ENCODE measurements at places on chromosomes 2 and 18.

DNA sequence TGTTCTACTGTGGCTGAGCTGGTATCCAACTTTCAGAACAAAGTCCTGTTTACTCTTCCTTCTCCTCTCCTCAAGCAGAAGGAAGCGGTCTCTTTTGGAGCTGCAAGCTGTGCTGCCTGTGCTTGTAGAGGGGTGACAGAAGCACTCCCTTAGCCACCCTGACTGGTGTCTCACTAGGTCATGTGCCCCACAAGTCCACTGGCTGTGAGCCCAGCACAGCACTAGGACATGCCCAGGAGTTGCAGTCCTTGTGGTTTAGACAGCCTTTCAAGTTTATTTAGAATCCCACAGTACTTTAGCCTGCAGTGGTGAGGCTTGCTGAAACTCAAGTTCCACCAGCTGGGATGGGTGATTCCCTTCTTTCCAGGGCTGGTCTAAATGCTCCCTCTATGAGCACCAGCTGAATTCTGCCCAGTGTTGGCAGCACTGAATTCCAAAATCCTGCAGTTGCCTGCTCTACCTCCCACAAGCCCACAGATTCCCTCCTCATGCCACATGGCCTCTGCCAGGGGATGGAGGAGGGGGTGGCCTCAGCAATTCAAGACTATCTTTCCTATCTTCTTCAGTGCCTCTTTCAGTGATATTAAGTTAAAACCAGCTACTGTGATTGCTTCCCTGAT, 61.2 kb downstream of the CCDC85A start:
- no peak for DNase-seq

DNA sequence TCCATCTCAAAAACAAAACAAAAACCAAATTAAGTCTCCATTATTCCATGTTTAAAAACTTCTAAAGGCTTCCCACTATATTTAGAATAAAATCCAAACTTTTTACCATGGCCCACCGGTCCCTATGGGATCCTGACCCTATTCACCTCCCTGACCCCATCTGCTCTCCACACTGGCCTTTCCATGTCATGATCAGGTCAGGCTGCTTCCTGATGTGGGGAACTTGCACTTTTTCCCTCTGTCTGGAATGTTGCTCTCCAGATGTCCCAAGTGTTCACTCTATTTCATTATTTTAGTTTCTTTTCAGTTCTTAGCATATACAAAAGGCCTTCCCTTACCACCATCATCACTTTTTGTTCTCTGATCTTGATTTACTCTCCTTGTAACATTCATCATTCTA, 7.5 kb upstream of the MTA3 start:
- DNase-seq: no peak

- DNase-seq: peak; percentile 8
These were observed 992 bp downstream of the TSHZ1 start for GRCh38 chr18:75211626-75211952.

- no peak for DNase-seq
These were observed 457.2 kb upstream of the CDH20 start for GRCh38 chr18:60875957-60876507.

DNA sequence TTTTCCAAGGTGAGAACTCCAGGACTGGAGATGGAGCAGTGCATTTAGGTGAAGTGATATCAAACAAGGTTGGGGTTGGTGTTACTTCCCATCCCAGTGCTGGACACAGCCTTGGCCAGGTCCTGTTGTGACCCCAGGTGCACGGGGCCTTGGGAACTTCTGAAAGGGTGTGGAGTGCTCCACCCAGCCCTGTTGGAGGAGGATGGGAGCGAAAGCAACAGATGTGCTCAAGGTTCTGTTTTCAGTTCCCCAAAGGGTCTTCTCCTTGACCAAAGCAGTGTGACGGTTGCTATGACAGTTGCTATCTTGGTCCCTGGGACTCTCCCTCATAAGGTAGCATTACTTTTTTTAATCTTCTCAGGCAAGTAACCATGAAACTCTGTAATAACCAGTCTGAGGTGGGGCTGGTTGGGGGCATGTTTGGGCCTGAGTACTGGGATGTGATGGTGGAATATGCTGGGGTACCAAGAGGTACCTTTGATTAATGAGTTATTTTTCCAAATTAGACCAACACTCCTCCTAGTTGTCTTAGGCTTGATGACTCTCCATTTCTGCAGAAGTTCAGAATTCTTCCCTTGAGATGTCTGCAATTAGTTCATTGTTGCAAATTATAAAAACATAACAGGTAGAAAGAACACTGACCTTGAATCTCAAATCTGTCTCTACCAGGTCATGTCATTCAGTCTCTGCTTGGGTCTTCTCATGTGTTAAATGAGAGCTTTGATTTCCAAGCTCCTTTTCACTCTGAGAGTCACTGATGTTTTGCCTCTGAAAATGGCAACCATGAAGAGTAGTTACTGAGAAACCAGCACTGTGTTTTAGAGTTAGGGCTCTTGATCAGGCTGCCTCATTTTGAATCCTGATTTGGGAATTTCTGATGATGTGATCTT, 154.5 kb downstream of the RPIA start:
- no peak for DNase-seq

DNA sequence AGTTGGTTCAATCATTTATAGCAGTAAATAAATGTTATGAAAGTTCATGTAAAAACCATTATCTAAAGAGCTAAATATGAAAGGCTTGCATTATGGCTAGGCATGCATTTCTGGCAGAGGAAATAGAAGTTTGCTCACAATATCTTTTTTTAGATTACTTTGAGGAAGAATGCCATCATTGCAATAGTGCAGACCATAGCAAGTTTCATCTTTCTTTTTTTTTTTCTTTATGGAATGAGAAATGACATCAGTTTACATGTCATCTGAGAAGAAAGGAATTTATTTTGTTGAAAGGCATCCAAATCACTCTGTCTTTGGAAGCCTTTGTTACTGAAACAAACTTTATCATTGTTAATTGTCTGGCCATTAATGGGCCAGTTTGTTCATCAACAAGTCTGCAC, 74.5 kb upstream of the NCKAP5 start:
- DNase-seq: no peak

GRCh38 chr18:35085450-35086380, 44.5 kb downstream of the MAPRE2 start:
- DNase-seq: peak; percentile 45

DNA sequence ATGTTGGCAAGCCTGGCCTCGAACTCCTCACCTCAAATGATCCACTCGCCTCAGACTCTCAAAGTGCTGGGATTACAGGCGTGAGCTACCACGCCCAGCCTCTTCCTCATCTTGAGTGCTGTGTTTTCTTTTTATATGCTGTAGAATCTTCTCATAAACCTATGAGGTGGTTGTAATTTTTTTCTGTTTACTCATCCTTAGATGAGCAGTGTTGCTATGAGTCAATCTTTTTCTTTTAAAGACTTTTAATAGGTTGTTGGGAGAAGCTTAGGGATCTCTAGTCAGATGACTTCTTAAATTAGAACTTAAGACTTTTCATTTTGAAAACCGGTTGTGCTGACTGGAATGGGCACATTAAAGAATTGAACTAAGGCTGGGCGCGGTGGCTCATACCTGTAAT, 8.7 kb upstream of the AAK1 start:
- peak; percentile 90 for DNase-seq

GRCh38 chr2:54866868-54867267, 143.4 kb downstream of the EML6 start:
- no peak for DNase-seq

- DNase-seq: peak; percentile 89
These were observed 776 bp upstream of the KLF7 start for GRCh38 chr2:207166349-207167098.

DNA sequence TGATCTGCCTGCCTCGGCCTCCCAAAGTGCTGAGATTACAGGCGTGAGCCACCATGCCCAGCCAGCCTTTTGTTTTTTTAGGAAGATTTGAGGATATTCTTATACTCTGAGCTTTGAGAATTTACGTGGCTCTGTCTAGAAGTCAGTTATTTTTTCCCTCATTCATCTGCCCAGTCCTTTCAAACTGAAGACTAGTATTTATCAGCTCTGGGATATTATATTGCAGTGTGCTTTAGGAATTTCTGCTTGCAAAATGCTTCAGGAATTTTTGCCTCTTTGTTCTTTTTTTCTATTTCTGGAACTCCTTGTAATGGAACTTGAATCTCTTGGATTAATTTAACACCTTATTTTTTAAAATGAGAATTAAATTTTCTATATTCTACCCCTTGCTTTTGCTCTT, 22.6 kb downstream of the ACSL3 start:
- DNase-seq: no peak

DNA sequence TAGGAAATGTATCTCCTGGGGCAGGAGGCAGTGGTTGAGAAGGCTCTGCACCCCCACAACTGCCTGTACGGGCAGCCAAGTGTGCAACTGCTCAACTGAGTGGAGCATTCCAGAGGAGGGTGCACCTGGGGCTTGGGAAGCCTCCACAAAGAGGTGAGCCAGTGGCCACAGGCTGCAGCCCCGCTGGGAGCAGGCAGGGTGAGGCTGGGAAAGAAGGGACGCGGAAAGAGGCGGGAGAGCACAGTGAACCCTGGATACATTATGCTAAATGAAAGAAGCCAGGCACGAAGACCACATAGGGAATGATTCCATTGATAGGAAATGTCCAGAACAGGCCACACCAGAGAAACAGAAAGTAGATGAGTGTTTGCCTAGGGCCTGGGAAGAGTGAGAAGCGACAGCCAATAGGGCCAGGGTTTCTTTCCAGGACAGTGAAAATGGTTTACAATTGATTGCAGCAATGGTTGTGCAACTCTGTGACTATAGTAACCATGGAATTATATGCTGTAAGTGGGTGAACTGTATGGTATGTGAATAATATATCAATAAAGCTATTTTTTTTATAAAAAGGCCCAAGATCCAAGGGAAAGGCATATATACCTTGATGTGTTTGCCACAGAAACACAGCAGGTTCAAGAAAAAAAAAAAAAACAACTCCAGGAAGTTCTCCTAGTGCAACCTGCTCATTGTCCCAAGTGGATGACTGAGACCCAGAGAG, 82.4 kb downstream of the DDX1 start:
- peak; percentile 92 for DNase-seq

- no peak for DNase-seq
These were observed 183.4 kb upstream of the RASGRP3 start for GRCh38 chr2:33292981-33293595.

DNA sequence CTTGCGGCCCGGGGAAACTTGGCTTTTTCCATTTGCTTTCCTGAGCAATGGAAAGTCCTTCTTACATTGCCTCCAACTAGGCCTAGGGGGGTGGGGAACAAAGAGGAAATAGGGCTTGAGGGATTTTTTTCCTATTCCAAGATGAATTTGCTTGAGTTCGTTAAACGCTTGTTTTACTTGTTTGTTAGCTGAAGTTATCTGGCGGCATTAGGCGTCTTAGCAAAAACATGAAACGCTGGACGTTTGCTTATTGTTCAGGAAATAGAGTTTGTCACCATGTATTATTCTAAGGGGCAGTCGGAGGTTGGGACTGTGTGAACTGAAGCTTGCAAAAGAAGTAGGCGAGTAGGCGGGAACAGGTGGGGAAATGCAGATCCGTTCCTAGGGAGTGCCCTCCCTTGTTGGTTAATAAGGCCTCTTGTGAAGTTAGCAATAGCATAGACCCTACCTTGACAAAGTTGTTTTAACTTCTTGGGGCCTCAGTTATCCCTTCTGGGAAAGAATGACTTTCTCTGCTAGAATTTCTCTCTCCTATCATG, 1.9 kb downstream of the CABLES1 start:
- DNase-seq: peak; percentile 36

DNA sequence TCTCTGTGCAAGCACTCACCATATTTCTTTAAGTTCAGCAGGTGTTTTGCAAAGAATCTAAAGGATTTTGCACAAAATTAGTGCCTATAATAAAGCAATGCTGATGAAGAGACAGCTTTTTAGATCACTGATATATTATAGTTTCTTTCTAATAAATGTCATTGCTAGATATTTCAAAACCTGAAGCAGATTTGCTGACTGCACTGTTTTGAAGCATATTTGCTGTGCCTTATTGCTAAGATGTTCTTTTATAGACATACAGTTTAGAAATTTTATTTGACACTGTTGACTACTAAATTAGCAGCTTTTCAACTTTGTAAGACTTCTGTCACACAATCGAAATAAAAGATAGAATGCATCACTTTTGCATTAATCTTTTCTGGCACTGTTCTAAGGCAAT, 620.9 kb upstream of the CELF4 start:
- DNase-seq: no peak

GRCh38 chr2:36618381-36618780, 20.4 kb upstream of the FEZ2 start:
- peak; percentile 74 for DNase-seq

DNA sequence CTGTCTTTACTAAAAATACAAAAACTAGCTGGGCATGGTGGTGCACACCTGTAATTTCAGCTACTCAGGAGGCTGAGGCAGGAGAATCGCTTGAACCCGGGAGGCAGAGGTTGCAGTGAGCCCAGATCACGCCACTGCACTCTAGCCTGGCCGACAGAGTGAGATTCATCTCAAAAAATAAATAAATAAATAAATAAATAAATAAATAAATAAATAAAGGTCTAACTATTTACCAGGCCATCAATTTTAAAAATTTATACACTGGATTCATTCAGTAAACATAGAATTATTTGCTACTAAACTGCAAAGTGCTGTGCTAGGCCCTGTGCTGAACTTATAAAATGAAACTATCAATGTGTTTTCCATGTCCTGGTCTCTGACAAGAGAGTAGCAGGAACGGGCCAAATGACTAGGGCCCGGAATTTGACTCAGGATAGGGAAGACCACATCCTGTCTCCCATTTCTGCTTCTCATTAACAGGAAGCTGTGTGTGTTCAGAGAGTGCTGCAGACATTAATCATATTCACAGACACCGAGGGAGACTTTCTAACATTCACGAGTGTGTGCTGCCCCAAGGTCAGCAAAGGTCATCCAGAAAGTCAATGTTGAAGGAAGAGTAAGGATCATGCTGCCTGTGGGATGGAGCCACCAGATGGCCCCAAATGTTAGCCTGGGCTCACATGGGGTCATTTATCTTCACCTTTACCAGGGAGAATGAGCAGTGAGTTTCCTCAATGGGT, 95.8 kb downstream of the SPP2 start:
- DNase-seq: peak; percentile 98

DNA sequence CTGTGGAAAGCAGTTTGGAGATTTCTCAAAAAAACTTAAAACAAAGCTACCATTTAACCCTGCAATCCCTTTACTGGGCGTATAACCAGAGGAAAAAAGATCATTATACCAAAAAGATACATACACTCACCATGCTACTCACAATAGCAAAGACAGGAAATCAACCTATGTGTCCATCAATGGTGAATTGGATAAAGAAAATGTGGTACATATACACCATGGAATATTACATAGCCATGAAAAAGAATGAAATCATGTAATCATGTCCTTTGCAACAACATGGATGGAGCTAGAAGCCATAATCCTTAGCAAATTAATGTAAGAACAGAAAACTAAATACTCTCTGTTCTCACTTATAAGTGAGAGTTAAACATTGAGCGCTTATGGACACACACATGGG, 18.6 kb downstream of the ABCA12 start:
- no peak for DNase-seq

- no peak for DNase-seq
These were observed 28.8 kb downstream of the TANC1 start for GRCh38 chr2:158997037-158997790.

GRCh38 chr2:109164739-109165221, 35.8 kb downstream of the SH3RF3 start:
- peak; percentile 56 for DNase-seq

GRCh38 chr2:202762556-202762955, 109.0 kb downstream of the ICA1L start:
- DNase-seq: no peak

GRCh38 chr18:69257861-69258458, 142.7 kb upstream of the DOK6 start:
- peak; percentile 58 for DNase-seq

- DNase-seq: no peak
These were observed 6.7 kb downstream of the RPE start for GRCh38 chr2:210009126-210009525.
